ENCODE measurements at places on chromosomes 6 and 20.

GRCh38 chr20:44615169-44615791 lies 32.9 kb downstream of the PKIG start:
- no peak for DNase-seq

DNA sequence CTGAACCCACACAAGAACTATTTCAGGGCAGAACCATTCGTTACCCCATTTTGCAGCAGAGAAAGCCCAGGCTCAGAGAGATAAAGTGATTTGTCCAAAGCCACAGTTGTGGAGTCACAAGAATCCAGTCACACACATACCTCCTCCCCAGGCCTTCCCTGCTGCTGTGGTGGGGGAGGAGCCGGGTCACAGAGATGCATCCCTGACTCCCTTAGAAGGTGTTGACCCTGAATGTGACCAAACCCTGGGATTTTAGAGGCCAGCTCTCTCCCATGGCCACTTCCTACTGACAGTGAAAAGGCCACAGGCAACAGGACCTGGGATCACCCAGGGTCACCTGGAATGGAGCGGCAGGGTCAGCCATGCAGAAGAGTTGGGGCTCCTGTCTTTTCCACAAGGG lies 48.6 kb downstream of the CHMP4B start:
- no peak for DNase-seq

GRCh38 chr6:41470029-41470330 lies 76.2 kb upstream of the FOXP4 start:
- DNase-seq, result no peak

DNA sequence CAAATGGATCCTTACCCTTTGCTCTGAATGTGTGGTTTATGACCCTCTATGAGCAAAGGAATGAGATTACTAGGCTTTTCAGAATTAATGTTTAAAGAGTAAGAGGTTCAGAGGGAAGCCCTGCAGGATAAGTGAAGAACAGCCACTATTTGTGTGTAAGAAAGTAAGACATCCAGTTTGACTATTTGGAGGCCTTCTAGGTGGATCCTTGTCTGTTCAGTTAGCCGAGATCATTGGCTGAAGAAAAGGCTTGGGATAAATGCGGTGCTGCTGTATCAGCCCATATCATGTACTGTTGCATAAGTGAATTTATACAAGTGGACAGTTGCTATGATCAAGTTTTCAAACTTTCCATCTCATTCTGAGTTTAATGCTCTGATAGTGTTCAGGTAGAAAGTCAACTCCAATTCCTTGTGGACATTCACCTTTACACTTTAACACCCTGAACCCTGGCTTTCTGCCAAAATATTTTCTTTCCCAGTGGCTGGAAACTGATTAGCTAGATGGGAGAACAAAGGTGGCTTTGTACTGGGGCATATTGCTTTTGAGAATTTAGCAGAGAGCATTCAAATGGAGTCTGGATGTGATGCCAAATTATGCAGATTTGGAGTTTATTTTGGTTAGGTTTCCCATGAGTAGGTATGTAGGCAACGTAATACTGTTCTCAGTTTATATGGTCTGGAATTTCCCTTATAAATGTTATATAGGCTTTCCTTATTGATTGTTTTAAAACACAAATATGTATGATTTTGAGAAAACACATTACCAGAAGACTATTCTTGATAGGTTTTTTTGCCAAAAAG lies 15.0 kb downstream of the PARD6B start:
- DNase-seq, result no peak

DNA sequence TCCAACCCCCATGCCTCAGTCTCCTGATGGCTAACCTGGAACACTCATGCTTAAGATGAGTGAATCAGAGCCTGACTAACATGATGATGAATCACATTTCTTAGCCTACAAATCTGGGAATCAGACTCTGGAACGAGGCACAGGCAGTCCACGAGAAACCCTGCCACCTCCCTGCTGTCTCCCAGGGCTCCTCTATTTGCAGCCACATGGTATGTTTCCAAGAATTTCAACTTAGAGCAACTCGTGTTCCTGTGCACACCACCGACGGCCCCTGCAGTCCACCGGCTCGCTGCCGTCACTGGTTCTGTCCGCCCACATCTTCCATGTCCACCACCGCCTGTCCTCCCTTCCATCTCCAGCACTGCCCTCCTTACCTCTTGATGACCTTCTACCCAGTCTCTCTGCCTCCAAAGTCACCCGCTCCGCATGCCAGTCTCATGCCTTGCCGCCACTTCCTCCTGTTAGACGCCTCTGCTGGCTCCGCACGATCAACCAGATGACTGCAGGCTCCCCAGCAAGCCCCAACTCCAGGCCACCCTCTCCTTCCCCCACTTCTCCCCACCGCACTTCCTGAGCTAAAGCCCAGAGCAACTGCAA lies 87.6 kb downstream of the AGPAT4 start:
- no peak for DNase-seq

Measured in C1 segment of cervical spinal cord (tissue), 14 donors.